ENCODE measurements at places on chromosomes 7 and 10.

- DNase-seq, result no peak
Measured at GRCh38 chr7:98133181-98133580, 26.5 kb downstream of the LMTK2 start.

DNA sequence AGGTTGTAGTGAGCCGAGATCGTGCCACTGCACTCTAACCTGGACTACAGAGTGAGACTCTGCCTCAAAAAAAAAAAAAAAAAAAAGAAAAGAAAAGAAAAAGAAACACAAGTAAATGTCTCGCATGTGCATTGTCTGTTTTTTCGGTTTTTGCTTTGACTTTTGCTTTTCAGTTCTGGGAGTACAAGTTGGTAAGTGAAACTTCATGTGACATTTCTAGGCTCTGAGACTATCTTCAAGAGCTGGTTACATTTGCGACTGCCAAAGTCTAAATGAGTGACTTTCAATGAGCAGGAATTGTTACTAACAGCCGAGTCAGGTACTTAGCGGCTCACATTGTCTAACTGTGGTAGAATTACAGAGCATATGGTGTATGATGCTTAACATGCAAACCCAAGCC is 107.0 kb upstream of the CELF2 start:
- no peak for DNase-seq

DNA sequence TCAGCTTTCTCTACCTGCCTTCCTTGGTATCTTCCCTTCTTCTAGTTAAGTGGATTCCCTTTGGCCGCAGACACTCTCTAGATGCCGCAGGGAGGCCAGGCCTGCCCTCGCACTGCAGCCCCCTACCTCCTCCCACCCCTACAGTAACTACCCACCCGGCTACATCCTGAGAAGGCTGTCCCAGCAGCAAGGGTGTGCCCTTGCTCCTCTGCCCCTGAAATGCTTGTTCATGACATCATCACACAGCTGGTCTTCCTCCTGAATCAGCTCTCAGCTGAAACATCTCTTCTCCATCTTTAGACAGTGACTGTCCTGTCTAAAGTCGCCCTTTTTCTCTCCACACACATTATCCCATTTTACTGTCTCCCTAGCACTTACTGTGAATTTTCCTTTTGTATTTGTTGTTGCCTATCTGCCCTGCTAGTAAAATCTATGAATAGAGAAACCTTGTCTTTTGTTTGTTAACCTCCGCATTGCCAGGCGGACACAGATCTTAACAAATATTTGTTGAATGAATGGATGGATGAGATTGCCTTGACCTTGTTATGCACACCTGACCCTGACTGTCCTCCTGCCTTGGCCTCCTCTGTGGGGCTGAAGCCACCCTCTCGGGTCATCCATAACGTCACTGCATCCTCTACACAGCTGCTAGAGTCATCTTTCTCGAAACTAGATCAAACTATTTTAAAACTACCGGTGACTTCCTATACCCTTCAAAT is 108.9 kb upstream of the GATA3 start:
- DNase-seq, result peak; percentile 7

DNA sequence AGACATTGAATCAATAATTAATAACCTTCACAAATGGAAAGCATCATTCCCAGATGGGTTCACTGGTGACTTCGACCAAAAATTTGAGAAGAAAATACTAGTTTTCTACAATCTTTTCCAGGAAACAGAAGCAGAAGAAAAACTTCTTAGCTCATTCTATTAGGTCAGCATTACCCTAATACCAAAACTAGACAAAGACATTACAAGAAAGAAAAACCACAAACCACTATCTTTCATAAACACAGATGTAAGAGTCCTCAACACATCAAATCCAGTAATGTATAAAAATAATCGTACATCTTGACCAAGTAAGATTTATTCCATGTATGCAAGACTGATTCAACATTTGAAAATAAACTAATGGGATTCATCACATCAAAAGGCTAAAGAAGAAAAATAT is 64.0 kb upstream of the CDK1 start:
- no peak for DNase-seq

DNA sequence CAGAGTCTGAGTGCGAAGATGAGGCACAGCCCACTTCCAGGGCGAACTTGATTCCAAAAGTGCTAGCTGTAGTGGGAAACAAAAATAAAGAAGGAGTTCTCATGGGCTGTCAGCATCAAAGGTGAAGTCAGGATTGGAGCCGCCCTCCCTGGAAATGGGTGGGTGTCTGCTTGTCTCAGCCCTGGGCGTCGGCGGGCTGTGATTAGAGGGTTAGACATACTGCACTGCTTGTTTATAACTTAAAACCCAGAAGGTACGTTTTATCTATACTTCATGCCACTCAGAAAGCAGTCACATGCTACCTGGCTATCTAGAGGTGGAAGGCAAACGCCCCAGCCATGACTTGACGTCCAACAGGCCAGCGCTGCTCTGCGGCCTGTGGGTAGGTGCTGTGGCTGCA is 108.7 kb upstream of the NPS start:
- no peak for DNase-seq

GRCh38 chr7:31033674-31034300 is 18.3 kb upstream of the ADCYAP1R1 start:
- DNase-seq, result no peak

- DNase-seq, result peak; percentile 30
Measured at GRCh38 chr7:140005754-140006503, 56.8 kb downstream of the PARP12 start.

DNA sequence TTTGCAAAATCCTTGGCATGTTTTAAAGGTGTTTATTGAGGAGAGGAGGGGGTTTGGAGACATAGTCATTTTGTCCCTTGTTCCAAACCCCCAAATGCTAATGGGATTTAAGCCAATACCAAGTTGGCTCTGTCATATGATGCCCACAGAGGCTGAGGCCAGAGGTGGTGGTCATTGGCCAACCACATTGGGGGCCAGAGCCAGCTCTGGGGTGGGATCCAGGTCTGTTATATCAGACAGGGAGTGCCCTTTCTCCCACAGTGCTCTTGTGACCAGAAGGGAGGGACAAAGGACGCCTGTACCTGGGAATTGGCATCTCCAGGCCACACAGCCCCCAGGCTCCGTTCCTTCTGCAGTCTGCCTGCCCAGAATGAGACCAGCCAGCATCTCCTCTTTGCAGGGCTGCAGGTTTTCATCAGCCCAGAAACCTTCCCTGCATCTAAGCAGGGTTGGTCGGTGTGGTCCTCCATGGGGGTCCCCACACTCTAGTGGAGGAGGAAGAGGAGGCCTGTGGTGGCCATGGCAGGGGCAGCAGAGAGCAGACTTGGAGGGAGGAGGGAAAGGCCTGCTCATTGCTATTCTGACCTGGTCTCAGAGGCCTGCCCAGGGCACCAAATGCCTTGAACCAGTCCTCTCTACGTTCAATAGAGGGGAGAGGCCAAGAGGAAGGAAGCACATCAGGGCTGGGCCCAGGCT is 17.9 kb downstream of the ADCYAP1R1 start:
- DNase-seq, result no peak

DNA sequence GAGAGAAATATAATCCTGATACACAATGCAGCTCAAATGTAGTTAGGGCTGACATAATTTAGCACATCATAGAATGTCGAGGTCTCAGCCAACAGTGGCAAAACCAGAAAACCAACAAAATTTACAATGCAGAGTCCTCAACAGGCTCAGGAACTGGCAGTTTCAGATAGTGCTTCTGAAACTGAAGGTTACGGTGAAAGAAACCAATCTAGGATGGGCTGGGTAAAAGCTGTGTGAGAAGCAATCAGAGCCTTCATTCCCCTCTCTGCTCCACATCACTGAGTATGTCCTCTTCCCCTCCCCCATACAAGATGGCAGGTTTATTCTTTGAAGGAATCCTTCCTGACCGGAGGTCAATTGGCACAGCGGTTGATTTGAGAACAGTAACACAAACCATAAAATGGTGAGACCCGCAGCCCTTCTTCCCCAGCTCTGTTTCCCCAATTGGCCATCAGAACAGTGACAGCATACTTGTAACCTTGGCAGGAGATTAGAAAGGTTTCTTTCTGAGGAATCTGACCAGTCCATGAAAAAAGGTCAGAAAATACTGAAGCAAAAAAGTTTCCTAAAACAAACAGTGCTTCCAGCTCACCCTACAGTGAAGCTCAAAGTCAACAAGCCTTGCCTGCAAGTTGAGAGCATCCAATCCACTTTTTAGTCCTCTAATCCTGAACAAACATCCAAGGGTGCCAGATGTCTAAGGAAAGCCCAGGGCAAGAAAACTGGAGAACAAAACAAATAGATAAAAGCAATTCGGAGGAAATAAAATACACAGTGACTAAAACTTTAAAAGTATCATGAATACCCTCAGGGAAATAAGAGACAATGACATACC is 53.9 kb upstream of the IL6 start:
- no peak for DNase-seq

- no peak for DNase-seq
Measured at GRCh38 chr7:11506417-11506816, 325.6 kb downstream of the THSD7A start.

DNA sequence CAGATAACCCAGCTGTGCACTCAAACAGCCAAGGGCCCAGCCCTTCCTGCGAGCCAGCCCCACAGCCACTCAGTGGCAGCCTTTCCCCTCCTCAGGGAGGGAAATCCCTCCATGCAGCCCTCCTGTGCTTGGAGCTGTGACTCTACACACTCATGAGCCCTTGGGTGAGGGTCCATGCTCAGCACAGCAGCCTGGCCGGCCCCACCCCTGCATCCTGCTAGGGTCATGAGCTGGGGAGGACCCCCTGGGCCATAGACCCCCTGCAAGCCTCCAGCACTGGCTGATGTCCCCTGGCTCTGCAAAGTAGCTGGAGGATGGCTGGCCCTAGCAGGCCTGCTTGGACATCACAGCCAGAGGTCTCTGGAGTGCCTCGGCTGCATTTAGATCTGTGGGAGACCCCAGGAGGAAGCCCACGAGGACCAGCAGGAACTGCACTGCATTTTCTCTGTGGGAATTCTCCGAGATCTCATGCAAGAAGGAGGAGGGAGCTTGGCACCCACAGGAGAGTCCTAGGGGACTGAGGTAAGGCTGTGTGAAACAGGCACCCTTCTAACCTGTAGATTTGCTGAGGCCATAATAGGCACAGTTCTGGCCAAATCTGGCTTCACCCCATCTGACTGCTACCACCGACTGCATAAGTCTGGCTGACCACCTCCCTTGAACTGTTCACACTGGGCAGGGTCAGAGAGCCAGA is 17.4 kb downstream of the TMEM273 start:
- DNase-seq, result no peak

- peak; percentile 70 for DNase-seq
Measured at GRCh38 chr7:92691578-92691977, 101.4 kb upstream of the FAM133B start.

- DNase-seq, result no peak
Measured at GRCh38 chr10:42594246-42594650, 44.1 kb downstream of the ZNF33B start.

- no peak for DNase-seq
Measured at GRCh38 chr7:107696330-107696946, 35.8 kb downstream of the SLC26A4 start.

- no peak for DNase-seq
Measured at GRCh38 chr10:99999319-100000108, 10.2 kb downstream of the DNMBP start.

- DNase-seq, result no peak
Measured at GRCh38 chr7:92228100-92228499, 17.6 kb downstream of the KRIT1 start.

DNA sequence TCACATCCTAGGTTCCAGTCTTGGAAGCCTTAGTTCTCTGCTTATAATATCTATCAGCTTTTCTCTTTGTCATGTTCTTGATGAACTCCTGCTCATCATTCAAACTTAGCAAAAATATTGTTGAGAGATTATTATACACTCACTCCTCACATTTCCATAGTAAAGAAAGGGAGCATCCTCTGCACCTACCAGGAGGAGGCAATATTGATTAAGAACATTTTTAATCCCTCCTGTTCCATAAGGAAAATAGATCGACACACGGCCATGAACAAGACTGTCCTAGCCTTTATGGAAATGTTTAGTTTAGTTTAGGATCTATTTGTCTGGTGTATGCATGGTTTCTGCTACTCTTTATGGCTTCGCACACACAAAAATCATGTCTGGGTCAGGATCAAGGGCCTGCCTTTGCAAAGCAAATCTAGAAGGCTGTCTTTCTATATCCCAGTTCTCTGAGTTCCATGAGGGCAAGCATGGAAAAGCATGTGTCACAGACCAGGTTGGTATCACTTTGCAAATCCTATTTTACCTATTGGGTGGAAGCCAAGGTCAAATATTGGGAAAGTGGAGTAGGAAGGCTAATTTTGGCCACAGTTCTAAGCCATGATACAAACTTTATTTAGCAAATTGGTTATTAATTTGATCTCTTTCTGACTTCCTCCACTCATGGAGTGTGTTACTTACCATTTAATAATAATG is 164.4 kb downstream of the MDFIC start:
- no peak for DNase-seq

- peak; percentile 67 for DNase-seq
Measured at GRCh38 chr10:99560277-99561126, 27.8 kb downstream of the NKX2-3 start.

GRCh38 chr10:119933179-119933578 is 40.6 kb downstream of the SEC23IP start:
- peak; percentile 48 for DNase-seq

DNA sequence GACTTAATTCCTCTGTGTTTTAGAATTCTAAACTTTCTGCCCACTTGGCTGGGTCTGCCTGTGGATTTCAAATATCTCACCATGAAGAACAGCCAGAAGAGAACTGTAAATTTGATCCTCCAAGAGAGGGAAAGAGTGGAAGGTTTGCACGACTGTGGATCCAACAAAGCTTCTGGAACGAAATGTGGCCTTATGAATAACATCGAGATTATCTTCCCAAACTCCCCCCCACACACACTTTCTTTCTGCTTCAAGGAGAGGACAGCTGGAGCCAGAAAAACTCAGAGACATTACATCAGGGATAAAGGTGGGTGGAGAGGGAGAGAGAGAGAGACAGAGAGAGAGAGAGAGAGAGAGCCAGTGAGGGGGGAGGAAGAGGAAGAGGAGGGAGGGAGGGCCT is 570.1 kb upstream of the MGMT start:
- no peak for DNase-seq

GRCh38 chr10:107444443-107444842 is 279.9 kb upstream of the SORCS1 start:
- no peak for DNase-seq

DNA sequence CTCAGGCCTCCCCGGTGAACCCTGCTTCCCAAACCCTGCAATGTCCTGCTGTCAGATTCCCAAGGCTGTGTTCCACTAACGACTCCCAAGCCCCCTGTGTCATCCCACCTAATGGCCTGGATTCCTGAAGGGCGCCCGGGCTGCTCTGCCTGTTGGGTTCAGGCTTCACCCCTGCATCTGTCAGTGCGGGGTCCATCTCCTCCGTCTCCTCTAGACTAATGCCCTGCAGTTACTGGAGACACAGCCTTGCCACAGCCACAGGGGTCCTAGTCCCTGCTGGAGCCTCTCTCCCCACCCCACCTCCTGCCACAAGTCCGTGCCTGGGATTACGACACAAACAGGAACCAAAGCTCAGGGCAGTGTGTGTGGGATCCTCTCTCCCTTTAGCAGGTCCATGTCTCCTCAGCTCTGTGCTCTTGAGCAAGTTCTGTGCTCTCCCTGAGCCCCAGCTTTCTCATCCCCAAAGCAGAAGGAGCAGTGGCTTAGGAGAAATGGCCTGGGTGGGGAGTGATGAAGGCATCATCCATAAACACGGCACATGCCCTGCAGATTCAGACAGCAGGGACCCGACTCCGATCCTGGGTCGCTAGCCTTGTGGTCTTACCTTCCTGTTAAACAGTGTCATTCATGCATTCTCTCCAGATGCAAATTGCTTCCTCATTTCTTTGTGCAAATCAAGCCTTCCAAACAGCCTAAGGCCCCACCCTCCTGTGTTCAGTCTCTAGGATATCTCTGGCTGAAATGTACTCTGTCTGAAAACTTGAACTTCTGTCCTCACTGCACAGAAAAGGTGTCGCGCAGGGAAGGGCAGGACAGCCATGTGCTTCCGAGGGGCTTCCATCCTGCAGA is 8.2 kb upstream of the RBP3 start:
- DNase-seq, result no peak

Measured in dermis microvascular lymphatic vessel endothelial cell (primary cell).